ENCODE measurements at places on chromosomes 4 and X.

- DNase-seq = no peak
These were observed 151.8 kb downstream of the SMIM20 start for GRCh38 chr4:26065833-26066232.

DNA sequence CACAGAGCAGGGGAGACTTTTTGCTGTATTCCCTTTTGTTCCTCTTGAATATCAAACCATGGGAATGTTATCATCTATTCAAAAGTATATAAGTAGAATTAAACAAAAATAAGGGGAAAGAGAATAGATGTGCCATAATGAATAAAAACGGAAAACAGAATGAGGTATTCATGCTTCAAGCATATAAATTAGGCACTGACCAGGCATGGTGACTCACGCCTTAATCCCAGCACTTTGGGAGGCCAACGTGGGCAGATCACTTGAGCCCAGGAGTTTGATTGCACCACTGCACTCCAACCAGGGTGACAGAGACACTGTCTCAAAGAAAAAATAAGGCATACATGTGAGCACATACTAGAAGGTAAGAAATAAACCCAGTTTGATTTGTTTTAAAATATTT is 16.3 kb upstream of the NEUROG2 start:
- DNase-seq = no peak

DNA sequence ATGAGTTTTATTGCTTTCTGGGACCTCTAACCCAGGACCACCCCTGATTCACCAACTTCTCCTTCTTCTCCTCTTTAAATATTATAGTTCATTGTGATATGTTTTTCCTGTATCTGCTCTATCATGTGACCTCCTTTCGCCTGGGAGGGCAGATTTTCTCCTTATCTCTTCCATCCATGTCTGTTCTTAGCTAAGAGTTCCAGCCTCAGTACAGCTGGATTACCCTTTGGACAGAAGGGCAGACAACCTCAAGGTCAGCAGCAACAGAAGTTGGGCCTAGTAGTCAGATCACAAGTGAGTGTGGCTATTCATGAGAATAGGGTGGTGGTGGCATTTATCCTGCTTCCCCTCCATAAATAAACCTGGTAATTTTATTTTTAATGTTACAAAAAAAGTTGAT is 5.7 kb upstream of the XK start:
- DNase-seq = no peak

DNA sequence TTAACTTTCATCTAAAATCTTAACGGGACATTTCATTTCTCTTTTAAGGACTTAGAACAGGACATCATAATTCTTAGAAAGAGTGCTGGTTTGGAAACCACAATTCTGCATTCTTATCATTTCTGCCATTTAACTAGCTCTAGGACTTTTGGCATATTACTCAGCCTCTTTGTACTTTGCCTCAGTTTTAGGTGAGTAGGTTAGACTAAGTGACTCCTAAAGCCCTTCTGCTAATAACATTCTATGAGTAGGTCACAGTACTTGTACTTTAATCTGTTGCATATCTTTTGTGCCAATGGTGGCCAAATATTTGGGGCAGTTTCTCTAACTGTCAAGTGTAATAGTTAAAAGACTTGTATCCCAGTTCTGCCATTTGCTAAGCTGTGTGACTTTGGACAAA is 115.4 kb upstream of the NUDT6 start:
- DNase-seq = no peak

DNA sequence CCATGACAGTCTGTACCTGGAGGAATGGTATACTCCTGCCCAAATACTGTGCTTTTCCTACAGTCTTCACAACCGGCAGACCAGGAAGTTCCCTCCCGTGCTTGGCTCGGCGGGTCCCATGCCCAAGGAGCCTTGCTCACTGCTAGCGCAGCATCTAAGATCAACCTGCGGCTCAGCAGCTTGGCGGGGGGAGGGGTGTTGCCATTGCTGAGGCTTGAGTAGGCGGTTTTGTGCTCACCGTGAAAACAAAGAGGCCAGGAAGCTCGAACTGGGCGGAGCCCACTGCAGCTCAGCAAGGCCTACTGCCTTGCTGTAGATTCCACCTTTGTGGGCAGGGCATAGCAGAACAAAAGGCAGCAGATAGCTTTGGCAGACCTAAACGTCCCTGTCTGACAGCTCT is 152.7 kb downstream of the TEX11 start:
- DNase-seq = no peak

DNA sequence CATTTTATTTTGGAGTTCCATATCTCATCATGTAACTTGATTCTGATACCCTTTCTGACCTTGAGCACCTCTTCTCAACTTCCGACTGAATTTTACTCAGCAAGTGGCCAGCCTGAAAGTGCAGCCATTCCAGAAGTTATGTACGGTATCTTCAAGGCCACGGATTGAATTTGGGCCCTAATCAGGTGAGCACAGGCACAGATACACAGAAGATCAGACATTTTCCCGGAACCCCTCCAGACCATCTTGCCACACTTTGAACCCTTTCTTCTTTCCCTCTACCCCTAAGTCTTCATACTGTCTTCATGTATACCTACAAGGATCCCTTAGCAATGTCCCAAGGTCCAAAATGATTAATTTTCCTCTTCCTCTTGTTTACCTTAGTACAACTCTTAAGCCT is 108.2 kb downstream of the FNIP2 start:
- DNase-seq = no peak

DNA sequence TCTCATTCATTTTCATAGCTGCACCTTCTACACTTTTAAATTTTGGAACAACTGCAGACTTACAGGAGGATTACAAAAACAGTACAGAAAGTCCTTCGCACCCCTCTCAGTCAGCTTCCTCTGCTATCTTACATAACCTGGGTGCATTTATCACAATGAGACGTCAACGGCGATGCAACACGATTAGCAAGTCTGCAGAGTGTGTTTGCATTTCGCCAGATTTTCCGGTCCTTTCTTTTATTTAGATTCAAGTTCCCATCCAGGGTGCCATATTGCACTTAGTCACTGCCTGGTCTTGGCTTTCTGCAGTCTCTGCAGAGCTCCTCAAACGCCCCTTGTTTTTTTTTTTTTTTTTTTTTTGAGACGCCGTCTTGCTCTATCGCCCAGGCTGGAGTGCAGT is 85.9 kb downstream of the ASMT start:
- no peak for DNase-seq

- no peak for DNase-seq
These were observed 3.2 kb downstream of the SEL1L3 start for GRCh38 chr4:25859429-25860148.

- DNase-seq = peak; percentile 36
These were observed 22.6 kb upstream of the RBBP7 start for GRCh38 chrX:16892504-16893362.

DNA sequence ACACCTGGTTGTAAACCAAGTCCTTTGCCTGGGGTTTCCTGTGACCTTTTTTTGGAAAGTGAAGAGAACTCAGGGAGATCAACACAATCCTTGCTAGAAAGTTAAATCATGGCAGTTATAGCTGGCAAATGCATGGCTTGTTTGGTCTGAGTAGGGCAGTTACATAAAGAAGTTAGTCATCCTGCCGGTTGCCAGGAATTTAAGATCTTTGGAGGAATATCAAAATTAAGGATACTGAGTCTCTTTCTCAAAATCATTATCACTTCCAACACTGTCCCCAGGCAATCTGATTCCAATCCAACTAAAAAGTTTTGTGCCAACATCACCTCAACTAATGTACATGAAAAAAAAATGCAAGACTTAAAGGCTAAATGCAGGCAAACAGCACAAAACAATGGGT is 40.3 kb downstream of the C4orf54 start:
- DNase-seq = no peak

DNA sequence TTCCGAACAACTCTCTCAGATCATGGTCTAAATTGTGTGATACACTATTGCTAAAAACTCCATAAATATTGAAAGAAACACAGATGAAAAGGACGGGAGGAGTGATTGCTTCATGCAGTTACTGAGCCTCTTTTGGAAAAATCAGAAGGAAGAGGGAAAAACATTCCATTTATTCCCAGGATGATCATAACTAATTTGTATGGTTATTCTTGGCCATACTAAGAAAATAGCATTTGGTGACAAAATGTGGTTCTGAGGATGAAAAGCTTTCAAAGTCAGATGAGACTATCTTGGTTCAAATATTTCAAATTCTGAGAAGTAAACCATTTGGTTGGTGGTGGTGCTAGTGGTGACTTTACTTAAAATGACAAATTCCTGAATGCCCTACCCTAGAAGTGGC is 305.4 kb upstream of the LDB2 start:
- DNase-seq = no peak

DNA sequence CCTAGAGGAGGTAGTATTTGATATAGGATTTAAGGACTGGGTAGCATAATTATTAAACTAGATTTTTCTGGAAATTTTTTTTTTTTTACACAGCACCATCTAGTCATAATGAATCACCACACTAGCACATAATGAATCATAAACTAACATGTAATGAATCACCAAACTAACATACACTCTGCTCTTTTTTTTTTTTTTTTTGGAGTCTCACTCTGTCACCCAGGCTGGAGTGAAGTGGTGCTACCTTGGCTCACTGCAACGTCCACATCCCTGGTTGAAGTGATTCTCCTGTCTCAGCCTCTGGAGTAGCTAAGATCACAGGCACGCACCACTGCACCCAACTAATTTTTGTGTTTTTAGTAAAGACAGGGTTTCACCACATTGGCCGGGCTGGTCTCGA is 92.5 kb downstream of the FAM13A start:
- no peak for DNase-seq

DNA sequence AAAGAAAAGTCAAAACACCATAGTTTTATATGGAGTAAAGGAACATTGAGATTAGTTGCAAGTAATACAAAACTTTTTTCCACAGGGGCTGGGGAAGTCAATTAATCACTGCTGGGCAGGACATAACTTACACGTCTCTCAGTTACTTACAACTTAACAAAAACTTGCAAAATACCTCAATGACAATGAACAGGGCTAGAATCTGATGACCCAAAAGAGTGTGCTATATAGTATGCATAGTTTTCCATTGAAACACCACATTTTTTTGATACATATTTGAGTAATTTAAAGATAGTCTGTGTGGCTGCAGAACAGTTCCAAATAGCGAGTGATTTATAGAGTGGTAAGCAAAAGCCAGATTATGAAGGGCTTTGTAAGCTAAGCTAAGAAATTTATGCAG is 172.3 kb upstream of the TRPC5 start:
- no peak for DNase-seq

DNA sequence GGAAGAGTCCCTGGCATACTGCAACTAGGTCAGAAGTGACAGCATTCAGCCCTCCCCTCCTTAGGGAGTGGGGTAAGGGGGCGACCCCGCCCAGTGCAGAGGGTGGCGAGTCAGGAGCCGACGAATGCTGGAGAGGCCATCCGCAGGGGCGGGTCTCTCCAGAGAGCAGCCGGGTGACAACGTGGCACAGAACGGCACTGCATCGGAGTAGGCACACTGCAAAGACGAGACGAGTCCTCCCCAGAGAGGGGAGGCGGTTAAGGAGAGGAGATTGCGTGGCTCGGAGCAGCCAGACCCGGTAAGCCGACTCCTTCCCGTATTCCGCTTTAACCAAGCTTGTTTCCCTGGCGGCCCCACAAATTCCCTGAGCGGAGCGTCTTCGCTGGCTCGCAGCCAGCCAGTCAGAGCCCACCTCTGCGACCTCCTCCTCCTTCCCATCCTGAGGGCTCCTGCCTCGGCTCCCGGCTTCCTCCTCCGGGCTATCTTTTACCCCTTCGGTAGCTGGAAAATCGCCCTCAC is 54.9 kb downstream of the LINC00632 start:
- DNase-seq = no peak

GRCh38 chrX:78838709-78839108 is 91.2 kb downstream of the LPAR4 start:
- no peak for DNase-seq

GRCh38 chr4:120399826-120400225 is 333.2 kb upstream of the MAD2L1 start:
- no peak for DNase-seq

GRCh38 chr4:9919047-9919446 is 102.2 kb downstream of the SLC2A9 start:
- DNase-seq = no peak

- no peak for DNase-seq
These were observed 12.0 kb downstream of the SPRY1 start for GRCh38 chr4:123408471-123409084.

DNA sequence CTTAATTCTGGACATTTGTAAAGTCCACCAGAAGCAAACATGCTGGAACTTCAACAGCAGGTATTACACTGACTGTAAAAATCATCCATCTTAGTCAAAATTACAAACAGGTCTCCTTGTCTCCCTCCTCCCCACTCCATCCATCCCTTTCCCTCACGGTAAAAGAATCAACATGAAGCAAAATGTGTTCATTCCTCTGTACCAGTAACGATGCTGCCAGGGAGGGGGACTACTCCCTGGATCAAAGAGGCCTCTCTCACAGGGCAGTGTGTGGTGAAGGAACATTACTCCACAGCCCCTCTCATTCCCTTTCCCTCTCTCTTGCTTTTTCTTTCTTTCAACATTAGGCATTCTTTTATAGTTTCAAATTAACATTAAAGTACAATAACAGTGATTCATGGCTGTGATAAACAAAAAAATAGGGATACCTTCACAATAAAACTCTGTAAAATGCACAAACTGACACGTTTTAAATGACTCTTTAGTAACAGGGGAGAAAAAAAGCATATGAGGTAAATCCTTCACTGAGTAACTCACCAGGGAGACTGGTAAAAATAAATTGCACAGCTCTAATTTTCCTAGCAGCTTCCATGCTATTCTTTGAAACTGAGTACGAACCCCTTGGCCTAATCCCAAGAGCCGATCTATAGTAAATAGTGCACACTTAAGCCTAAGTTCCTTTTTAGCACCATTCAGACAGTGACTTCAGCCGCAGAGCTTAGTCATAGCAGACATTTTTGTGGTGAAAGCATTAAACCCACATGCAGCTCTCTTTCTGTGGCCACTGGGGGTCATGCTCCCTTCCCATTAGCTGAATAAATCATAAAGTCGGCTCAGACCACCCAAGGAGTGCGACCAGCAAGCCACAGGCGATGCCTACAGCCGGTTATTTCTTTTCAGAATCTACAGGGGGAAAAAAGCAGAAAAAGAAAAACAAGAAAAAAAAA is 215.6 kb upstream of the GYPA start:
- peak; percentile 12 for DNase-seq

GRCh38 chr4:168796362-168797106 is 213.5 kb downstream of the CBR4 start:
- no peak for DNase-seq

DNA sequence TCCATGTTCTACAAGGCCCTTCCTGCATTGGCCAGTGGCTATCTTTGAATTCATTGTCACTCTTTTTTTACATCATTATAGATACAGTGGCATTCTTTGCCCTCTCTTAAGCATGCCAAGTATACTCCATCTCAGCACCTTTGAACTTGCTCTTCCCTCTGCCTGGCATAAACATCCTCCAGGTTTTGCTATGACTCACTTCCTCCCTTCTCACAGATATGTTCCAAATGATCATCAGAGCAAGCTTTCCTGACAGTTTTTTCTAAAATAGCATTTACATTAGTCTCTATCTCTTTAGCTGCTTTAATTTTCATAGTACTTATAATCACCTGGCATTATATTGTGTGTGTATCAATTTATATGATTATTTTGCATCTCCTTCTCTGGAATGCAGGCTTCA is 553.3 kb upstream of the MAGEB2 start:
- no peak for DNase-seq
